Lung microvascular endothelial cell (primary cell): ENCODE measurements at places on chromosomes 11 and 22.

- DNase-seq = no peak
These were observed 1172.1 kb upstream of the RAG2 start for GRCh38 chr11:37770145-37770544.

DNA sequence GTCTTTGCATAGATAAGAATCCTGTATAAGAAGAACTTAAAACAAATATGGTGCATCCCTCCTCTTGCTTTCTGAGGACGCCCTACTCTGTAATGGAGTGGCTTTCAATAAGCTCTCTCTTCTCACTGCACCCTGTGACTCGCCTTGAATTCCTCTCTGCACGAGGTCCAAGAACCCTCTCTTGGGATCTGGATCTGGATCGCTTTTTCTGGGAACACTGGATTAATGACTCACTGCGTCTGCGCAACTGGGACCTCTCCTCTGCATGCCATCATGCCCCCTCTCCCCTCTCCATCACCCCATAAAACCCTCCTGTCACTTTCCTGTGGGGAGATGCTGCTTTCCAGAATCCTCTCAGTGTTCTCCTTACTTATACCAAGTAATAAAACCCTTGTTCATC is 15.1 kb upstream of the CABP2 start:
- DNase-seq = no peak

GRCh38 chr22:30326255-30326705 is 461 bp downstream of the TBC1D10A start:
- DNase-seq = no peak

DNA sequence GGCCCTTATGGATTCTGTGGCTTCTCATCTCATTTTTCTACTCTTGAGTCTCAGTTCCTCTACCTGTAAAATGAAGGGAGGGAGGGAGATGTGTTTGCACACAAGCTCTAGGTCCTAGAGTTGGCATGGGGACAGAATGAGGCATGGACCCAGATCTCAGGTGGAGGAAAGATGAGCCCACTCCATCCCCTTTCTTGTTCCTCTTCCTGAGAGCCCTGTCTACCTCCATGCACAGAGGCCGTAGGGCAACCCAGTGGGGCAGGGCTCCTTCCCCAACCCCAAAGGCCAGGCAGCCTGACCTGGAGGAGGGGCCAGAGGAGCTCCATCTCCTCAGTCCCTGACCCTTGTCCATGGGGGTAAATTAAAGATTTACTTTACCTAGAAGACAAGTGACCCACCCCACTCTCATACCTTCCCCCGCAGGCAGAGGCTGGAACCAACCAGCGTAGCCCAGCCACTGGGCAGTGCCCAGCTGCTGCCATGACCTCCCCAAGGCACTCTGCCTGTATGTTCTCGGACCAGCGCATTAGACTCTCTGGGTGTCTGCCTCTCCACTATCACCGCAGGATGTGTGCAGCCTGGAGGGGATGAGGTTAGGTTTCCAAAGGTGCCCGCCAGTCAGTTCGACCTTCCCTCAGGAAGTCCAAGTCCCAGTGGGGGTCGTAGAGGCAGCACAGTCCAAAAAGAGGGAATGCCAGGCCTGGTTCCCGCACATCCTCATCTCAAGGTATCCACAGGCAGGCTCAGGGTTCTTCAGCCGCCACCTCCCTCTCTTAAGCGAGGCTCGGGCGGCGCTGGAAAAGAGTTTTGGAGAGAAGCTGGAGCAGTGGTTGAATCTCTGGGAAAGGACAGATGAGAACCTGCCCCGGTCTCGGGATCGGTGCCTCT is 3.0 kb downstream of the SMTN start:
- DNase-seq = peak; percentile 35

- no peak for DNase-seq
These were observed 25.9 kb downstream of the HIRA start for GRCh38 chr22:19405652-19406051.
